Left ventricle myocardium inferior (tissue), 1 donor: ENCODE measurements at places on chromosomes 1 and 21.

GRCh38 chr1:111191496-111191895 is 8.9 kb downstream of the DENND2D start:
- no peak for DNase-seq

- no peak for DNase-seq
These were observed 166.7 kb downstream of the SIPA1L2 start for GRCh38 chr1:232463225-232463624.

DNA sequence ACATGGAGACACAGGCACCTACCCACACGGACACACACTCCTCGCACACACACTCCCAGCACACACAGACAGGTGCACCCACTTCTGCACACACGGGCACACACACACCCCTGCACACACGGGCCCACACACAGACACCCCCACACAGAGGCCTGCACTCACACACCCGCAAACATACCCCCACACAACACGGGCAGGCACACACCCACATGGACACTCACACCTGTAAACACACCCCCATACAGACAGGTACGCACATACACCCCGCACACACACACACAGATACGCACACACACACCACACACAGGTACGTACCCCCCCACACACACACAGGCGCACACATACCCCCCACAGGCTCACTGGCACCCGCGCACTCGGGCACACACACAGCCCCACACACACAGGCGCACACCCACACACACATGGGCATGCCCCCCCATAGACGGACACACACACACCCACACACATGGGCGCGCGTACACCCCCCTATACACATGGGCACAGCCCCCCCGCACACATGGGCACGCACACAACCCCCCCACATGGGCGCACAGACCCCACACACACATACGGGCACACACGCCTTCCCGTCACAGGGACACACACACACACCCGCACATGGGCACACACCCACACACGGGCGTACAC is 6.1 kb downstream of the ATAD3A start:
- no peak for DNase-seq

DNA sequence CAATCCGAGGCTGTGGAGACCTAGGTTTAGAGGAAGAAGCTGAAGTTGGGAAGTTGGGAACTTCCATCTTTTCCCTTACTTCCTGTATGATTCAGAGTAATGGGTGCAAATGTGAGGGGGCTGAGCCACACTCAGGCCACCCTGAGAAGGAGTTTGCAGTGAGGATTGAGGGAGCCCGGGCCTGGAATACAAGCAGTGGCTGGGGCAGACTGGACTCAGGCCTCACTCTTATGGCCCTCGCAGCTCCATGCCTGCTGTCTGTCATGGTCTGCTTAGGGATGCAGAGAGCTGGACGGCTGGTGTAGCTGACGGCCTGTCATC is 73.7 kb upstream of the RAB4A start:
- DNase-seq, result no peak

GRCh38 chr1:64006276-64007051 is 197.0 kb upstream of the UBE2U start:
- DNase-seq, result no peak

DNA sequence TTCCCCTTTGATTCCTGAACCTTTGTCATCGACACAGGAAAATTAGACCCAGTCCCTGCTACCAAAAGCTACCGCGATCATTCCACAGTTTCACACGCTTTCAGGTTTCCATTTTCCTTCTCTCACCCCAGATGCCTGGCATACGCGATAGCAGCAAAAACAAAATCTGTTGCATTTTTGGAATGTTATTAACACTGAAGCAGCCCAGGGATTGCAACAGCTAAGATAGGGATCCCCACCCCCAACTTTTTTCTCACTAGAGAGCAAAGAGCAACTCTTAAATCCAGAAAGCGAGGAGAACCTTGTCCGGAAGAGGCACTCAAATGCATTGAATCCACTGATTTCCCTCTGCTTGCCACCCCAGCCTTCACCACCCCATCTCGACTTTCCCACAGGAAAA is 8.9 kb downstream of the OVAAL start:
- no peak for DNase-seq

DNA sequence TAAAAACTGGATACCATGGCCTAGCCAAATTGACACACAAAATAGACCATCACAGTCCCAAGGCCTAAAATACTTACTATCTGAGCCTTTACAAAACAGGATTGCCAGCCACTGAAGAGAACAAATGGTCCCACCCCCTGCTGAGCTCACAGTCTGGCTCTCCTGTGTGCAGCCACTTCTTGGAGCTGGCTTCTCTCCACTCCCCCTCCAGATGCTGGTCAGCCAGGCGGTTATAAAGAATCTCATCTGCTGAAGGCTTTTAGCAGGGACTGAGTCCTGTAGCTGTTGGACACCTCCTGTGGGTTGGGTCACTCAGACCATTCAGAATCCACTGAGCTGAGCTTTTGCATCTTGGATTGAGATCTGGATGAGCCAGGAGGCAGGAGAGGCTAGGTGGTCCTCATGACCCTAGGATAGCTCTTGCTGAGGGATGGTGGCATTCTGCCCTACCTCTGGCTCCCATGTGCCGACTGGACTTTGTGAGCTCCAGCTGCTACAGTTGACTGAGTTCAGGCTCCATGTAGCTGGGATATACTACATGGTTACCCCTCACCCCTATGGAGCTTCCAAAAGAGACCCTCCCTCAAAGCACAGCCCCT is 16.1 kb downstream of the OXCT2 start:
- DNase-seq, result no peak
